ENCODE measurements at places on chromosomes 11 and 22.

GRCh38 chr11:72897506-72897905 lies 83.3 kb downstream of the ATG16L2 start:
- no peak for DNase-seq

DNA sequence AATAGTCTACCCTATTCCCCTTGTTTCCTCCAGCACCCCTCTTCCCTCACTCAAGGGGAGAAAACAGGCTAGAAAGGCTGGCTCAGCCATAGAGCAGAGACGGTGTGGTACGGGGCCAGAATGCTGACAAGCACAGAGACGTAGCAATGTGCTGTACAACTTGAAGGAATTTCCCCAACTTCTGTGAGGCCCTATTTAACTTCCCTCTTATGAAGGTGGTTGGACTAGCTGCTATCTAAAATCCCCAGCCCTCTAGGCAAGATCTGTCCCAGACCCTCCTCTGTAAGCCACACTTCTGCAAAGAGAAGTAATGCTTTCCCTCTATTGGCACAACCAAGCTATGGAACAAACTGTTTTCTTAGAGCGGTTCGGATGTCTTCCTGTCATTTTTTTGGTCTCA lies 37.8 kb downstream of the PLEKHA7 start:
- no peak for DNase-seq

- peak; percentile 53 for DNase-seq
Observed at GRCh38 chr22:30649430-30650007, 13.9 kb downstream of the SLC35E4 start.

DNA sequence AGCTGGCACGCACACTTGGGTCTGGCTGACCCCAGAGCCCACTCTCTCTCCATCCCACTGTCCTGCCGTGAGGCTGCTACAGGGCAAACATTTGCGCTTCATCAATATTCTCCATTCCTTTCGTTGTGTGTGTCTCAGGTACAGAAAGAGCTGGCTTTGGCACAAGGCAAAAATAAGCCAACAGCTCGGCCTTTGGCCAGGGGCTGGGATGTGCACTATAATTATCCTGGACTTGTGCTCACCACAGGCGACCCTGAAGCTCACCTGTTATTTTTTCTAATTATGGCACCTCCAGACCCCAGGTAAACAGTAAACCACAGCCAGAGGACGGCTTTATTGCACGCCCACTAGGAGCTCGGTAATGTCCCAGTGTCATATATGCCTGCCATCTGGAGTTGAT lies 10.9 kb downstream of the ZMAT5 start:
- DNase-seq: no peak

- DNase-seq: no peak
Observed at GRCh38 chr22:47237890-47238480, 475.5 kb downstream of the TBC1D22A start.

- DNase-seq: no peak
Observed at GRCh38 chr11:33731723-33732531, 4.3 kb downstream of the CD59 start.

DNA sequence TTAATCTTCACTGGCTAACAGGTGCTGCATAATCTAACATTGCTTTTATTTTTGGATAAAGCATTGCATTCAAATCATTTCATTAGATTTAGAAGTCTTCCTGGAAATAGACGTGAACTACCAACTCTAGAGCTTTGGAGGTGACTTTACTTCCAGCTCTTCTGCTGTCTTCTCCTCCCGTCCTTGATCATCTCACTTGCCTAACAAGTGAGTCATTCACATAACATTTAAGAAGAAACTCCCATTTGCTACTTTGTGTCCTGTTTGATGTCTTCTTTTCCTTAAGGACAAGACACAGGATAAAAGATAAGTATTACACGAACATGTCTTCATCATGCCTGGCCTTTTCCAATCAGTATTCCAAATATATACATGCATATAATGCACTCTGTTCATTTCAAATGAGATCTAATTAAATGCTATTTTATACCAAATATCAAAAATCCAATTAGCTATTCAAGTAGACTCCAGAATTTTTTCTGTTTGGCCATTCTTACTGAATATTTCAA lies 88.3 kb downstream of the BDNF start:
- no peak for DNase-seq

- DNase-seq: no peak
Observed at GRCh38 chr11:11189506-11189905, 163.5 kb downstream of the CSNK2A3 start.

- no peak for DNase-seq
Observed at GRCh38 chr11:14350215-14350614, 8.8 kb downstream of the RRAS2 start.

DNA sequence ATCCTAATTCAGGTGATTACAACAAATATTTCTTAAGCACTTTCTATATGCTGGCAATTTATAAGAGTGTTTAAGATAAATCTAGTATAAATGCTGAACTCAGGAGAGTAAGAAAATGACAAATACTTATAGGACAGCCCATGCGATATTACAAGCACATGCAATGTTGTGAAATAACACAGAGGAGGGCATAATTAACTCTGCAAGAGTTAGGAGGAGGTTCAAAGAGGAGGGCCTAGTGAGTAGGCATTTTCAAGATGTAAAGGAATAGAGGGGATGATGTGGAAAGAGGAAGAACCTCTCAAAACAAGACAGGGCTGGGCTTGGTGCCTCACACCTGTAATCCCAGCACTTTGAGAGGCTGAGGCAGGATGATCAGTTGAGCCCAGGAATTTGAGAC lies 37.1 kb upstream of the IL17RA start:
- no peak for DNase-seq

DNA sequence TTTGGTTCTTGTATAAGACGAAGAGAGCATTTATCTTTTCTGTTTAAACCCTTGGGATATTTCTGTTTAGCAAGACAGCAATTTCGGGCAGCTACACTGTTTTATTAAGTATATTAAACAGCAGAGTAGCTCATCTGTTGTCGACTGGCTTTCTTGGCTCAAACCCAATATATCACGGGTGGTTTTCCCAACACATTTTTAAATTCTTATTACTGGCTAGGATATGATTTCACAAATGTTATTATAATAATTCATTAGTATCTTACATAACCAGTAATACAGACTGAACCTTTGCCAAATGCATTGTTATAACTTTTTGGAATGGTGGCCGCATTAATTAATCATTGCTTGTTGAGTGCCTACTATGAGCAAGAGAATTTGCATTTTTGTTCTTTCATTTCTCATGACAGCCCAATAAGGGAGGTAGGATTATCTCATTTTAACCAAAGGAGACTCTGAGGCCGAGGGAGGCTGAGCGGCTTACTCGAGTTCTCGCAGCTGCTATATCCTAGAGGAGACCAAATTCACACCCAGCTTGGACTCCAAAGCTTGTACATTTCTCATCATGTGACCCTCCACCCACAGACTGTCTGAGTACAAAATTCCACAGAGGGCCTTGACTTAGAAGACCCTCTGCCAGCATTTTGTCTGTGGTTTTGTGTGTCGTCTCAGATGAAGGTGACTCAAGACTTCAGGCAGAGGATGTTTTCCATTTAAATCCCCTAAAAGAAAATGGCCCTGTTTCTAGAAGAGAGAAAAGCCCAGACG lies 304.9 kb downstream of the NTM start:
- DNase-seq: no peak

DNA sequence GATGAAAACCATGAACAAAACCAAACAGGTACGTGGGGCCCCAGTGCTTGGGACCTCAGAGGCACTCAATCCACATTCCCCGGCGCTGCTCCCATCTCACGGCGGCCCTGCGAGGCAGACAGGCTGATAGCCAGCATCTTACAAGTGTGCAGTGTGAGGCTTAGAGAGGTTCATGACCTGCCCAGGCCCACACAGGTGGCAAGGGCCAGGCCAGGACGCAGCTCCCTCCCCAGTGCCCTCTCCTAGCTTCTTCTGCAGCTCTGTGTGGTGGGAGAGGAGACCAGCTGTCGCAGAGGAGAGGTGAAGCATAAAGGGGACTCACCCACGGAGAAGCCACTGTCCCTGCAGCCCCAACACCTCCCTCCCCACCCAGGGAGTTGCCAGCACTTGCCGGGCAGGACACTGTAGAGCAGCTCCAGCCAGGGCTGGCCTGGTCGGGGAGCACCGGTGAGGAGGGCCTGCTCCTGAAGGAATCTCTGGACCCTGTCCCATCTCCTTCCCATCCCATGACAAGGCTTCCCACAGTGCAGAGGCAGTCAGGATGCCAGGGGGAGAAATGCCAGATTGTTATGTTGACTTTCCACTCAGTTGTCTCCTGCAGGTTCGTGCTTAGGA lies 92.4 kb upstream of the TMEM45B start:
- no peak for DNase-seq

GRCh38 chr11:102727890-102728289 lies 3.1 kb upstream of the MMP8 start:
- DNase-seq: peak; percentile 11

- DNase-seq: peak; percentile 74
Observed at GRCh38 chr22:25048659-25049647, 96.4 kb downstream of the KIAA1671 start.

GRCh38 chr11:14908214-14908880 lies 16.3 kb upstream of the CYP2R1 start:
- peak; percentile 31 for DNase-seq

DNA sequence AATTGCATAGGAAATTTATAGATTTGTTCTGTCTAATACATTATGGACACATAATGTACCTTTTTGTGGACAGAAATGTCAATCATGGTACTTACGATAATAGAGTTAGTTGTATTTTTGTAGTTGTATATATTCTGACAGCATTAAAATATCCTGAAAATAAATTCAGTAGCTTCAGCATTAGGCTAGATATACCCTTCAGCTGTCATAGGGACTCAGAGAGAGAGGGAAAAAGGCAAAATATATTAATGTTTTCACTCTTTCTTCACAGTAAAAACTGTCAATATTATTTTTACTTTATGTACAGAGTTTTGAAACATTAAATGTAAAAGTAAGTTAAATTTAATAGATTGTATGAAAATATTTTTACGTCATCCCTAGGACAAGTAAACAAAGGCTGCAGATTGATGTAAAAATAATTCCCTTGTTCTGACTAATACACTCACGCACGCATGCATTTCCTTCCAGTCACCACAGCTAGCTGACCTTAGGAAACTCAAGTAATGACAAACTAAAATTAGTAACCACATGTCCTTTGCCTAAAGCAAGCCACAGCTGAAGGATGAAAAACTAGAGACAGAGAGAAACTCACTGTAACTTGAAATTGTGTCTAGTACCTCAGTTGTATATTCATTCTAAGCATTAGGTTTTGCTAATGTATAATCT lies 104.7 kb upstream of the CARD18 start:
- DNase-seq: no peak

DNA sequence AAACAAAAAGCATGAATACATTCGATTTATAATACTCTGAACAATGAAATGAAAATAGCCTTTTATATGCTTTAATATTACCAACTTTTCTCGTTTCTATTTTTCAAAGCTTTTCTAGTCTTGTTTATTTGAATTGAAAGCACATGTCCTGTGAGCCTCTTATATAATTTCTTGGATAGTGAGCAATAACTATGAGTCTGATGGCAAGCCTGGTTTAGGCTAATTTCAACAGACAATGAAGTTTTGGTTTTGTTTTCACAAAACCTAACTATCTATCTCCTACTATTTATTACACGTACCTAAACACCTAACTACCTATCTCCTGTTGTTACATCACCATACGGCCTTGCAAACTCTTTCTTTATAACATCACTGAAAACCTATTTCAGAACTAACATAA lies 29.2 kb upstream of the CEP126 start:
- DNase-seq: no peak

GRCh38 chr11:125207866-125208425 lies 43.4 kb downstream of the PKNOX2 start:
- no peak for DNase-seq

DNA sequence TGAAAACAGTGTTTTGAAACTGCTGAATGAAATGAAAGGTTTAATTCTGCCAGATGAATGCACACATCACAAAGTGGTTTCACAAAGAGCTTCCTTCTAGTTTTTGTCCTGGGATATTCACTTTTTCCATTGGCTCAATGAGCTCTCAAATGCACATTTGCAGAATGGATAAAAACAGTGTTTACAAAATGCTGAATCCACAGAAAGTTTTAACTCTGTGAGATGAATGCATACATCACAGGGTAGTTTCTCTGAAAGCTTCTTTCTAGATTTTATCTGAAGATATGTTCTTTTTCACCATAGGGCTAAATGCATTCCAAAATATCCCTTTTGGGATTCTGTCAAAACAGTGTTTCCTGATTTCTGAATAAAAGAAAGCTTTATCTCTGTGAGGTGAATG lies 237.6 kb downstream of the OR4A5 start:
- no peak for DNase-seq
